Stimulated activated CD8-positive, alpha-beta memory T cell treated with anti-CD3 and anti-CD28 coated beads, Interleukin-4, amount 100 ng/mL, for 1 hour (primary cell): ENCODE measurements at places on chromosomes 1 and 21.

DNA sequence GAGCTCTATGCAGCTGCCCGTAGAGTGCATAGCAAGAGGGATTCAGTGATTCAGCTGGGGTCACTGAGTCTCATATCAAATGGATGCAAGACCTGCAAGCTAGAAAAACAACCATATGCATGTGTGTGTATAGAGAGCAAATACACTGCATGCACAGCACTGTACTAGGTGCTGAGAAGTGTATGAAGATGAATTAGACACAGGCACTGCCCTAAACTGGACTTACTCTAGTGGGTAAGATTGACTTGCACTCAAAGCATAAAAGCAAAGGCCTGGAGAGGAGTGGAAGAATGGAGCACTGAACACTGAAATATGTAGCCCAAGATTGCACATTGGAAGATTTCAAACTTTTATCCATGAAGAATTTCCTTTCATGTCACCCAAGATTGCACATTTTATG lies 5.5 kb upstream of the GBP1 start:
- DNase-seq = no peak

- no peak for DNase-seq
Measured at GRCh38 chr1:74478979-74479378, 33.4 kb downstream of the LRRC53 start.

- DNase-seq = no peak
Measured at GRCh38 chr1:93715529-93716126, 34.0 kb upstream of the BCAR3 start.

DNA sequence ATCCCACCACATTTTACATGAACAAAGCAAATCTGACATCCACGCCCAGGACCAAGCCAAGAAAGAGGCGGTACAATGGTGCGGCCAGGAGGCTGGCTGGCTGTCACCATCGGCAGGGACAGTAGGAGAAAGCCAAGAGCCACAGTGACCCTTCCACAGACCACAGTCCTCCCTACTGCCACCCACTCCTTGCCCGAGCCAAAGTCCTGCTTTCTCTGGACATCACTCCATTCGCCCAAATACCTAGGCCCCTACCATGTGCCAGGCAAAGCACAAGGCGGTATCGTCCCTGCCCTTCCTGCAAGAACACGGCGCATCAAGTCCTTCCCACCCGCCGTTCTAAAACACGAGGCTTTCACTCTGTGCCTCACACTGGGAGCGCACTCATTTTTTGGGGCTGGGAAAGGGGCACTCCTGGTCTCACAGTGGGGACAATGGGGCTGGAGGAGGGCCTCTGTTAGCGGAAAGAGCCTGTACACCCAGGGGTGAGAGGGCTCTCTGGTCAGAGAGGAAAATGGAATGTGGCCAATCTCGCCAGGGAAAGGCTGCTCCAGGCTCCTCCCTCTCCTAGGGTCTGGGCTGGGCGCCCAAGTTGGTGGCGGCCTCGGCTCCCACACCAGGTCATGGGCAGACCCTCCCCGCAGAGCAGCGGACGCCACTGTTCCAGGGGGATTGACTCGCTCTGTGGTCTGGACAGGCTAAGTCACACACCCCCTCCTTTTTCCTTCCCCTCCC lies 26.5 kb downstream of the SSBP3 start:
- no peak for DNase-seq

DNA sequence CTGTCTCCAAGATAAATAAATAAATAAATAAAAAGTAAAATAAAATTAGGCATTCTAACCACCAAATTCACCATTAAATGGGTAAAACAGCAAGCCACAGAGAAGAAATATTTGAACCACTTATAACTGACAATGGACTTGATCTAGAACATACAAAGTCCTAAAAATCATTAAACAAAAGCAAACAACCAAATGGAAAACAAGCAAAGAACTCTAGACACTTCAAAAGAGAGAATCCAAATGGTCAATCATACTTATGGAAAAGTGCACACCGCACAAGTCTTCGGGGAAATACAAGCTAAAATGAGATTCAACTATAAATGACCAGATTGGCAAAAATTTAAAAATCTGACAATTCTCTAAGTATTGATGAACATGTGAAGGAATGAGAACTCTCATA lies 73.5 kb upstream of the ANGPTL3 start:
- DNase-seq = no peak
